ENCODE measurements at places on chromosomes 5 and 9. TPM values are rescaled to one million over a fixed set of nuclear protein-coding genes. Genes with fewer than 3 reads are reported as not detected.

GRCh38 chr5:178325679-178326373, 93.2 kb upstream of the PHYKPL start:
- no peak overlapping the region for H3K27ac ChIP-seq
- no peaks in the 10 kb centered on the region for H3K36me3 ChIP-seq
- H3K4me1 ChIP-seq: peaks cover under 1% of the 10 kb centered on the region

GRCh38 chr9:14207352-14207995, 106.5 kb downstream of the NFIB start:
- H3K4me3 ChIP-seq: no peak overlapping the region
- H3K4me1 ChIP-seq: peaks cover 79% of the 10 kb centered on the region
- H3K27me3 ChIP-seq: no peaks in the 10 kb centered on the region
- H3K36me3 ChIP-seq: no peaks in the 10 kb centered on the region

DNA sequence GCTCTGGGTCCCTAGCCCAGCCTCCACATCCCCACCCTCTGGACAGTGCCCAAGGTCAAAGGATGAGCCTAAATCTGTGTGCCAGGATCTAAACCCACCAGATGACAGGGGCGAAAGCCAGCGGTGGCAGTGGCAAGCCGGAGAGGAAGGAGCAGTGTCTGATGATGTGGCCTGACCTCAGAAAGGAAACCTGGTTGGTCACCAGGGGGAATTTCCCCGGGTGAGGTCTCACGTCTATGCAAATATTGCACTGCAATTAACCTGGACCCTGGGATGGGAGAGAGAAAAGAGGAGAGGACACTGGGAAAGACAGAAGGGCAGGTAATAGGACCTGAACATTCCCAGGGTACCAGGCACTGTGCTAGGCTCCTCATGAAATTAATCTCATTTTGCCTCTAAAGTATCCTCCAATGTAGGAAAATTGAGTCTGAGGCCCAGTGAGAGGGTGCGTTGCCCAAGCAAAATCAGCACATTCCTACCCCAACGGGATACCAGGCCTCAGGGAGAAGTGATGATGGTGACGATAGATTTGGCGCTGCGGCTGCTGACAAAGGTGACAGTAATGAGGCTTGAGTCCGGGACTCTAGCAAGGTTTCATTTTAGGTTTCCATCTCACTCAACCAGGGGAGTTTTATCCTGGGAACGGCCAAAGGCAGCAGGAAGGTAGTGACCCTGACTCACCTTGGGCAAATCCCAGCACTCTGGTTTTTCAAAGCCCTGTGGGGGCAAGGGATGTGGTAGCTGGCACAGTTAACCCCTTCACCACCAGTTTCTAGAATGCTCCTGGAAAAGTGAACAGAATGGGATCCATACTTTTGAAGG, 13.4 kb upstream of the TNIP1 start:
- H3K4me1 ChIP-seq: peaks cover 39% of the 10 kb centered on the region
- H3K4me3 ChIP-seq: no peak overlapping the region
- H3K36me3 ChIP-seq: no peaks in the 10 kb centered on the region

The C9orf85 gene
- polyA plus RNA-seq: 13.7 TPM

GRCh38 chr9:134525070-134525815, 116.4 kb upstream of the COL5A1 start:
- H3K27ac ChIP-seq: no peak overlapping the region
- no peak overlapping the region for H3K4me3 ChIP-seq
- peaks cover 11% of the 10 kb centered on the region for H3K27me3 ChIP-seq
- no peaks in the 10 kb centered on the region for H3K36me3 ChIP-seq
- no peak for DNase-seq
- H3K4me1 ChIP-seq: no peaks in the 10 kb centered on the region

The PCDHA13 gene
- not detected for polyA plus RNA-seq

DNA sequence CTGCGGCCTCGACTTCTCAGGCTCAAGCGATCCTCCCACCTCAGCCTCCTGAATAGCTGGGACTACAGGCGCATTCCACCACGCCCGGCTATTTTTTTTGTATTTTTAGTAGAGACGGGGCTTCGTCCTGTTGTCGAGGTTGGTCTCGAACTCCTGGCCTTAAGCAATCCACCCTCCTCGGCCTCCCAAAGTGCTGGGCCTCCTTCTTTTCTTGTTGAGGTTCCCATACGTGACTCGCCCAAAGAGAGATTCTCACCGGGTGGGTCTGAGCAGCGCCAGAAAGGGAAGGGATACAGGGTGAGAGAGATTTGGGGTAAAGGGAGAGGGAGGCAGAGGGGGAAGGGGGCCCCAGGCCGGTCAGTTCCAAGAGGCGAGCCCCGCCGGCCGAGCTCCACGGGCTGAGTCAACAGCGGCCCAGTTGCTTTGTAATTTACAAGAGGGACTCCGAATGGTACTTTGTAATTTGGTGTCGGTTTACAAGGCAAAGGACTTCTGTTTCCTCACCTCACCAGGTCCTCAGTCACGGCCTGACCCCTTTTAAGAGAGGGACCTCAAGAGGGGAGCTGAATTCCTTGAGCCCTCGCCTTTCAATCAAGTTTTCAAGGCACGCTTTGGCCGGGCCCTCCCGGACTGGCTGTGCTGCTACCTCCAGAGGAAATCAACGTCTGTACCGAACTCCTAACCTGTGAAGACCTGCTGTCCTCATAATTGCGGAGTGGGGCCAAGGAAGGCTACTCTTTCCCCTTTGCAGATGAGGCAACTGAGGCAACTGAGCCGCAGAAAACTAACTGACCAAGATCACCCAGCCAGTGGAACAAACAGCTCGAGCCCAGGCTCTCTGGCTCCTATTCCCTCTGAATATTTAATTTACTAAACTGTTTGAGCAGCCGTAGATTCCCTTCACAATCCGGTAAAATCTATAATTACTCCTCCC, 3.3 kb upstream of the DMRT2 start:
- peaks cover 74% of the 10 kb centered on the region for H3K27me3 ChIP-seq
- H3K27ac ChIP-seq: peak overlapping the region; percentile 15
- DNase-seq: no peak
- H3K4me1 ChIP-seq: peaks cover 6% of the 10 kb centered on the region

All from psoas muscle (tissue), 8 donors.